Psoas muscle (tissue), 8 donors: ENCODE measurements at places on chromosomes 2 and 18. TPM values are rescaled to one million over a fixed set of nuclear protein-coding genes. Genes with fewer than 3 reads are reported as not detected.

C2orf72 gene
- 0.12 TPM for total RNA-seq

ASPRV1 gene
- 1.8 TPM for total RNA-seq

DNA sequence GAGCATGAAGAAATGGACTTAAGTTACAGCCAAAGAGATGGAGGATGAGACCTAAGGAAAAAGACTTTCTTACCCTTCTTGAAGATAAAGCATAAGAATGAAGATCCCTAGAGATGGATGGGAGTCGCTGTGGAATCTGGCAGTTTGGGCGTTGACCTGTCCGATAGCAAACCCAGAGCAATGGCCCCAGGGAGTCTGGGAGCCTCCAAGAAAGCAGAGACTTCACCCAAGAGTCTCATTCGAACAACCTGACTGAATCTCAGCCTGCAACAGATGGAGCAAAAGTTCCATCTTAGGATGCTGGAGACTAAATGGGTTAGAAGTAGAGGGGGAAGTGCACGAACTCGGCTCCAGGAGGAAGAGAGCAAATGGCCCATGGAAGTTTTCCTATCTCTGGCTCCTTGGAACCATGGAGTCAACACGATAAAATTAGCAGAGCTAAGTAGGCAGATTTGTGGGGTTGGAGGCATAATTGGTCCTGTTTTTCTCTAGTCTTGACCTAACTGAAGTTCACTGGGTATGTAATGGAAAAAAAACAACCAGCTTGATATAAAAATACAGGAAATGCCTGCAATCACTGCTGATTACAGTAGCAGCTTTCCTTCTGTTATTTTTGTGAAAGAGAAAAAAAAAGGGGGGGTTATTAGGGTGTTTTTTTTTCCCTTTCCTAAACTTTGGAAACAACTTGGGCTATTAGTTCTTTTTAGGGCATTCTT is 178.4 kb upstream of the EPAS1 start:
- H3K27me3 ChIP-seq, result no peaks in the 10 kb centered on the region
- H3K36me3 ChIP-seq, result no peaks in the 10 kb centered on the region
- H3K4me1 ChIP-seq, result peaks cover 16% of the 10 kb centered on the region
- no peak overlapping the region for H3K4me3 ChIP-seq
- H3K27ac ChIP-seq, result peak overlapping the region; percentile 55
- no peak for DNase-seq

- H3K4me1 ChIP-seq, result no peaks in the 10 kb centered on the region
- H3K4me3 ChIP-seq, result no peak overlapping the region
- no peaks in the 10 kb centered on the region for H3K36me3 ChIP-seq
- H3K27ac ChIP-seq, result no peak overlapping the region
Observed at GRCh38 chr18:61466736-61467135, 133.5 kb downstream of the CDH20 start.

TLX2 gene
- not detected for total RNA-seq

DNA sequence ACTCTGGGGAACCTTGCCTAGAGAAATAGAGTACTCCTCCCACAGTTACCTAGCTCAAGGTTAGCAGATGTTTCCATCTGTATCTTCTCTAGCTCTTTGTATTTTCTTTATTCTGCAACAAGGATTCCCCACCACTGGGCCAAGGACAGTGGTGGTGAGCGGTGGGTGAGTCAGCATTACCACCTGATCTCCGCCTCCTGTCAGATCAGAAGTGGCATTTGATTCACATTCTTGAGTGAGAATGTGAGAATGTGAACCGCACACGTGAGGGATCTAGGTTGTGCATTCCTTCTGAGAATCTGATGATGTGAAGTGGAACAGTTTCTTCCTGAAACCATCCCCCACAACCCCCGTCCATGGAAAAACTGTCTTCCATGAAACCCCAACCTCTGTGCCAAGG is 9.0 kb downstream of the EPB41L3 start:
- no peak for DNase-seq
- H3K36me3 ChIP-seq, result no peaks in the 10 kb centered on the region
- no peaks in the 10 kb centered on the region for H3K27me3 ChIP-seq
- no peak overlapping the region for H3K4me3 ChIP-seq
- H3K4me1 ChIP-seq, result no peaks in the 10 kb centered on the region

PRKAG3 gene
- 187 TPM for total RNA-seq
